NCI-H1092 (cell line): ENCODE measurements at places on chromosomes 3 and 15.

GRCh38 chr3:143067201-143067600 lies 52.4 kb upstream of the CHST2 start:
- no peak for DNase-seq

DNA sequence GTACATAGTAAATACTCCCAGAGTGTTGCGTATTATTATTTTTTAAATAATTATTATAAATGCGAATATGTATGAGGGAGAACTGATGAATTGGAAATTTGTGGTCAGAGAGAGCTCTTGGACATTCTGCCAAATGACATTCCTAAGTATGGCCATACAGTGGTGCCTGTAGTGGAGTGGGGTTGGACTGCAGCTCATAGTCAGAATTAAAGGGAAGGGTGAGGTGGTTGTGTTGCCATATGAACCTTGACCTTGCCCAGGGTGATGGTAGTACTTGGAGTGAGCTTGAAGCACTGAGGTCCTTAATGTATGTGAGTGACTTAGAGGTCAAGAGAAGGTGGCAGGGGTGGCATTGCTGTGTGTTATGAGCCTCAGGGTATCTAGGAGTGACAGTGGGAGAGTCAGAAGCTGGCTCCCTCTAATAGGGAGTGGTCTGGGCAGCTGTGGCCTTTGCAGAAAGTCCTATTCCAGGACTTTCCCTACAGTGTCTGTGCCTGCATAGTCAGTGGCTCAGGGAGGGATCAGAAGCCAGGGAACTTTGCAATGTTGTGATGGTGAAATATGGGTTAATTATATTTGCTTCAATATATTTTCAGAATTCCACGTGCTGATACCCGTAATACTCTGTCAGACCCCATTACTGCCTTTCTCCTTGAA lies 26.2 kb downstream of the PDE8A start:
- no peak for DNase-seq

GRCh38 chr15:21267671-21268395 lies 172.5 kb downstream of the POTEB3 start:
- DNase-seq = no peak

DNA sequence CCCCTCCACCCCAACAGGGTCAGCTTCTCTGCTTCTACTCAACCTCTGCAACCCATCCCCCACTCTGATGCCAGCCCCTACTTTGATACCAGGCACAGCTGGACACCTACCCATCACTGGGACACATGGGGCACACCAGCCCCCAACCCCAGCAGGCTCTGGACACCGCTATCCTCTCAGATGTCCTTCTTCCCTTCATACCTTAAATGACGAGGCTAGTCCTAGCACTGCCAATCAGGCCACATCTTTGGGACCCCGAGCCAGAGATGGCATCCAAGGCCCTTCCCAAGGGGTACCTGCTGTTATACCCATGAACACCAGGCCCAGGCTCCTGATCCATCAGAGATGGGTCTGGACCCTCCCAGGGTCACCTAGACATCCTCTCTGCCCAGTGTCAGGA lies 10.6 kb downstream of the POC1A start:
- no peak for DNase-seq

DNA sequence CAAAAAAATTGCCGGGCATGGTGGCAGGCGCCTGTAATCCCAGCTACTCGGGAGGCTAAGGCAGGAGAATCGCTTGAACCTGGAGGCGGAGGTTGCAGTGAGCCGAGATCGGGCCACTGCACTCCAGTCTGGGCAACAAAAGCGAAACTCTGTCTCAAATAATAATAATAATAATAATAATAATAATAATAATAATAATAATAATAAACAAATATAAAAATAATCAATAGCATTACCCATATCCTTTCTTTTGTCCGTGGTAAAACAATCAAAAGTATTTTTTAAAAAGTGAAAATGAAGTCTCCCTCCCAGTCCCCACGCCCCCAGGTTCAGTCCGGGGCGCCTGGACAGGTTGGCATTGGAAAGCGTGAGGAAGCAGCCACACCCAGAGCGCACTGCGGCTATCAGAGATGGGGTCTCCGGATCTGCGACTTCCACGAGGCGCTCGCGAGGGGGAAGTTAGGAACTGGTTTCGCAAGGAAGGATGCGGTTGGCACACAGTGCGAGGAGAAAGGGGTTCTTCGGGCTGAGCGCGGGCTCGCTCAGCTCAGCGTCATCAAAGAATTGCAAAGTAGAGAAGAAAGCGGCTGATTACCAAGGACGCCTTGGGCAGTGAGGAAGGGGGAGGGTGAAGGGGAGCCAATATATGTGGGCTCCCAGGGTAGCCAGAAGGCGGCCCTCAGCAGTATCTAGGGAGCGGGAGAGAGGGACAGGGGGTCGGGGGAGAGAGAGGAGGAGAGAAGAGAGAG lies 69.5 kb upstream of the EPHB3 start:
- DNase-seq = no peak

DNA sequence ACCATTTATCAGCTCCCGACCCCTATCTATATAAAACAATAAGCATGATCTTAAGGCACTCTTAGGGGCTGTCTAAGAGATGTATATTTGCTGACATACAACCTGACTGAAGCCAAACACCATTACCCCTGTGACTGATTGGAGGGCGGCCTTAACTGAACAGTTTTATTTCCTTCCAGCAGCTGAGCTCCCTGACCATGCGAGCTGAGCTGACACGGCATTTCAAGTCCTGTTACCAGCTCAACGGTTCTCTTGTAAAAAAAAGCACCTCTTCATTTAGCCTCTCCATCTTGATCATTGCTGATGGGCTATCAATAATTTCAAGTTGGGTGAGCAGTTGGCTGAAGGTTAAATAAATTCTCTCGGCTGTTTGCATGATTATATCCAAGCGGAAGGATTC lies 33.4 kb upstream of the BNIP2 start:
- no peak for DNase-seq

DNA sequence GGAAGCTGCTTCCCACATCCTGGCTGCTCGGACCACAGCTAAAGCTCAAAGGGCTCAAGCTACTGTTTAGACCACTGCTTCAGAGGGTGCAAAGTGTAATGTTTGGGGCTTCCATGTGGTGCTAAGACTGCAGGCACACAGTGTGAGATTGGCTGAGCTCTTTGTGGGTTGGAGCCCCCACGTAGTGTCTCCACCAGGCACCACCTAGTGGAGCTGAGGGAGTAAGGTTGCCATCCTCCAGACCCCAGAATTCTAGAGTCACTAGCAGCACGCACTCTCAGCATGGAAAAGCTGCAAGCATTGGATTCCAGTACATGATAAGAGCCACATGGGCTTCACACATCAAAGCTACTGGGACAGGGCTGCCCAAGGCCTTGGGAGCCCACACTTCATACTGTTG lies 9.3 kb downstream of the MKRN3 start:
- DNase-seq = no peak

DNA sequence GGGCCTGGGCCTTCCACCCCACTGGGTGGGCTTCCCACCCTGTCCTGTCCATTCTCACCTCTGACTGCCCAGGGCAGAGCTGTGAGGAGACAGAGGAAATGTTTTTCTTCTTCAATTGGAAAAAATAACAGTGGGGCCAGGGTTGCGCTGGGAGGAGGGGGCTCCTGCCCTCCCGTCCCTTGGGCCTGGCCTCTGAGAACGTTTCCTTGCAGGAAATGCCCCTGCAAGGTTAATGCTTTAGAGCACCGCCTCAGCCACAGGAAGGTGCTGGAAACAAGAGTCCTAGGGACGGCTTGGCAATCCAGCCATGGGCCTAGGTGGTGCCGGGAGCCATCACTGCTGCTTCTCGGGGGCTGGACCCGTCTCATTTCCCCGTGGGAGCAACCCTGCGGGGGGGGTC lies 3.8 kb upstream of the PLXND1 start:
- no peak for DNase-seq

GRCh38 chr15:50113187-50113505 lies 5.9 kb downstream of the ATP8B4 start:
- DNase-seq = no peak

- DNase-seq = no peak
Measured at GRCh38 chr3:188292827-188293226, 138.9 kb downstream of the LPP start.

GRCh38 chr3:111972891-111973290 lies 5.9 kb upstream of the ABHD10 start:
- DNase-seq = no peak

DNA sequence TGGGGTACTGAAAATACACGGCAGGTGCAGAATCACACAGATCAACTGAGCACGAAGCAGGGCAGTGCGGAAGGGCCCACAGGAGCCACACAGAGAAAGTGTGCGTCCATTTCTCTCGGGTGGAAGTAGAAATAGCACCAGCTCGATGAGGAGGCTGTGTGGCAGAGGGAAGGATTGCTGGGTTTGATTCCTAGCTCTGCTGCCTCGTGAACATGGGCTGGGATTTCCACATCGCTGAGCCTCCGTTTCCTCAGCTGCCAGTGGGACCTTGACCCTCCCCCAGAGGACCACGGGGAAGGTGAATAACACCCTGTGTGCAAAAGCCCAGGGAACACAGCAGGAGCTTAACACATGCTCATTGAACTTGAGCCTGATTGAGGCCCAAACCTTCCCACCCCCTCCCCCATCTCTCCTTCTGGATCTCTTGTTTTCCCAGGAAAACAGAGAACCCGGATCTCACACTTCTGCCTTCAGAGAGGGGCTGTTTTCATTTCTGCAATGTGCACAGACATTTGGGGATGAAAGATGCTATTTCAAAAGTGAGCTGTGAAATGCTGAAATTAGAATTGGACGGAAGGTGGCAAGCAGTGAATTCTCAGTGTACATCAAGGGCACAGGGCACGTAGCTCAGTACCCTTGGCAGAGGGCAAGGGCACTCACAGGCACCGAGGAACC lies 38.4 kb downstream of the ABTB1 start:
- no peak for DNase-seq

DNA sequence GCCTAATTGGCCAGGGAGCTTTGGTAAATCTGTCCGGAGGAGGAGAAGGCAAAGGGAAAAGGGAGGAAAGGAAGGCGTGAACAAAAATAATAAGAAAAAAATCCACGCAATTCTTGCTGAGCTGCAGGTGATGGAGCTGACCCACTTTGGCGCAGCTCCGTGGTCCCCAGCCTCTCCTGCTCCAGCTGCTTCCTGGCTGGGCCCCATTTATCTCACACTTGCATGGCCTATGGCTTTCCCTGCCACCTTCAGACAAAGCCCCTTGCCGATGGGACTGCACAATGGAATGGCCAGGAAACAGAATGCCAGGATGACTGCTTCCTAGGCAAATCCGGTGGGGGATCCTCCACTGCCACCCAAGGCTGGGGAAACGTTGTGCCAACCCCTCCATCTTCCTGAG lies 6.9 kb downstream of the INSYN1 start:
- DNase-seq = no peak

- DNase-seq = no peak
Measured at GRCh38 chr3:117987256-117987655, 1047.4 kb downstream of the IGSF11 start.

- DNase-seq = no peak
Measured at GRCh38 chr3:89306540-89306939, 199.1 kb downstream of the EPHA3 start.

DNA sequence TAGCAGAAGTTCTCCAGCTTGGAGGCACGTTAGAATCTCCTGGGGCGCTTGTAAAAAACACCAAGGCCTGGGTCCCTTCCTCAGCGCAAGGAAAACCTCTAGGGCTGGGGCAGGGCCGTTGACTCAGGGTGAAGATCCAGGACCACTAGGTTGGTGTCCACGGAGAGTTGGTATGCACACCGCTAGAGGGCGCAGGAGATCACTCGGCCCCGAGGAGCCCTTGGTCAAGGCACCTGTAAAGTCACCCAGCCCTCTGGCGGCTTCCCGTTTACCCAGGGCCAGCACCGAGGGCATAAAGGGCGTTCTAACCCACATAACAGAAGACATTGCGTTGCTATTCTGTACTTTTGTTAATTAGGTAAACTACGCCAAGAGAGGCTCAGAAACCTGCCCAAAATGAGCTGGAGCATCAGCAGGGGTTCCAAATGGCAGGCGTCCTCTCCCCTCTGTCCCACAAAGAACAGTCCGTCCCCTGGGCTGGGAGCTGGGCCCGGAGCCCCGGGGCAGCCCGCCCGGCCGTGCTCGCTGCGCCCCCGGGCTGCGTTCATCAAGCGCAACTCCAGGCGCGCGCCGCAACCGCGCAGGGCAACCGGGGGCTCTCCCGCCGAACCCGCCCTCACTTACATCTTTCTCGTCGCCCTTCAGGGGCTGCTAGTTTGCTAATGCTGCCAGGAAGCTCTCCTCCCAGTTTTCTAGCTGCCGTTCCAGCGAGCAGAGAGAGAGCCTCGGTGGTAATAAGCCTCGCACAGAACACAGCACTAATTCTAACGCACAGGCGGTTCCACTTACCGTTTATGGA lies 332.1 kb downstream of the ARRDC4 start:
- no peak for DNase-seq

- DNase-seq = no peak
Measured at GRCh38 chr3:66140106-66140505, 80.7 kb upstream of the SLC25A26 start.

GRCh38 chr3:192422997-192423342 lies 304.4 kb downstream of the FGF12 start:
- DNase-seq = peak; percentile 34

DNA sequence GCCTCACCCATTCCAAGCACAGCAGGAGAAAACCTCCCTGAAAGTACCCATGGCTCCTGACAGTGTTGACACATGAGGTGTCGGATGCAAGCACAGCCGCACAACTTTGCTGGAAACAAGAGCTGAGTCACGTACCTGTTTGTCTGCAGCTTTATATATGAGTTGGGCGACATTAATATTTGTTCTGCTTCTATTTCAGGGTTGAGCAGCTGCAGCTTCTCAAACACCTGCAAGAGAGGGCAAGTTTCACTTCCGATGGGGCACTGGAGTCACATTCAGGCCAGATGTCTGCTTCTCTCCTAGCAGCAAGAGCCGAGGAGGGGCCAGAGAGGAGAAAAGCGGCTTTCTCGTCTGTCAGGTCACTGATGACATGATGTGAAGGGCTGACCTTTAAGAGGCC lies 88.0 kb downstream of the NUP210 start:
- no peak for DNase-seq

DNA sequence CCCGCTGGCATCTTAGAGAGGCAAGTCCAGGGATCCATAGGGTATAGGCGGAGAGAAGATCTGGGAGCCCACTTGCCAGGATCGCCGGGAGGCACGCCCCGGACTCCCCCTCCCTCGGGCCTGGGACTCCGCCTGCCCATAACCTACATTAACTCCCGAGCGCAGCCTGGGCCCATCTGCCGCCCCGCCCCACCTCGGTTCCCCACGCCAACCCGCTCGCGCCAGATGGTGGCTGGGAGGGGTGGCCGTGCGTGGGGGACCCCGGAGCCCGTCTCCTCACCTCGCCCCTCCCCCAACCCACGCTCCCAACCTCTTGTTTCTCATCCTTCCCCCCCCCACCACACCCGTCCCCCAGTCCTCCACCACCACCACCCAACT lies 1.7 kb upstream of the DLL4 start:
- DNase-seq = no peak
